CD4-positive, alpha-beta T cell treated with Interleukin-6 at 100 ng/mL for 8 hours (primary cell): ENCODE measurements at places on chromosomes 7 and 10.

GRCh38 chr7:123872908-123873307, 27.9 kb downstream of the HYAL4 start:
- no peak for DNase-seq

- no peak for DNase-seq
Observed at GRCh38 chr10:18140149-18140956, at the start of gene CACNB2. TSS of gene CACNB2 (plus strand) at chr10:18140424.

DNA sequence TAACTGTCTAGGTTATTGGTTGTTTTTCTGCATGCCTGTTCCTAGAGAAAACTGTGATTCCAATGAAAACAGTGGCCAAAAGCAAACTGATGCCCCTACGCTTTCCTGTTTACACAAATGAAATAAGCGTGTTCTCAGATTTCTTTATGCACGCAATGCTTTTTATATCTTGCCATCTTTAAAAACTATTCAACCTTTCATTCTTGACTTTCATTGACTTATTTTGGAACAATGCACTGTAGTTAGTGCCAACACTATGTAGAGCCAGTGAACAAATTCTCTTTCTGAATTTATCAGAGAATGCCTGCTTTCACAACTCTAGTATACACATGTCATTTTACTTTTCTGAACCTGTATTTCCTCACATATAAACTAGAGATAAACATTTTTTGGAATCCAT, 86.6 kb downstream of the CABCOCO1 start:
- no peak for DNase-seq

DNA sequence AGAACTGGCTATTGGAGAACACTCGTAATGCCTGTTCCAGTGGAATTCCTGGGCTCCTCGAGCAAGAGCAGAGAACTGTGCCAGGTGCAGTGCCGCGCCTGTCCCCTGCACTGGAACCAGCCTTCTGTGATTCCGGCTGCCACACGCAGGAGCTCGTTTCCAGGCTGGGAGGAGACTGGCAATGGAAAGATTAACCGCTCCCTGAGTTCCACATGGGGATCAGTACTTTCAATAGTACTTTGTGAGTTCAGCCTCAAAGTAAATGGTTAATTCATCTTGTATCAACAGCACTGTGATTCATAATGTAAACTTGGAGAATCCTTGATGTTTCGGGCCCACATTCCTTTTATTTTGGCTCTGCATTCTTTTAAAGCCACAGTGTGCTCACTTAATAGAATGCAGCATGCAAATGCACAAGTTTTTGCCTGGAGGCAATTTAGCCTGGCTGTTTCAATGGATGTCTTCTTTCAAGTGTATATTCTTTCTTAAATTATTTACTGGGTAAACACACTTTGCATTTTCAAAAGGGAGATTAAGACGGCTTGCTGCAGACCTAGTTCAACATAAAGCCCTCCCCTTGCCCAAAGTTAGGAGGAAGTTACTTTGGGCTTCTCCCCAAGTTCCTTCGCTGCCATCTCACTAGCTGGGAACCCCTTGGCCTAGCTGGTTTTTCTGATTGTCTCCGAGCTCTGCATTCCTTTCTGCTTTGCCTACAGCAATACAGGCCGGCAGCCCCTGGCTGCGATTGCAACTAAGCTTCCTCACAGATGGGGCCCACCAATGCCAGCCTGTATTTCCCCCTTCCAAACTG, 138.1 kb upstream of the TCF7L2 start:
- no peak for DNase-seq

DNA sequence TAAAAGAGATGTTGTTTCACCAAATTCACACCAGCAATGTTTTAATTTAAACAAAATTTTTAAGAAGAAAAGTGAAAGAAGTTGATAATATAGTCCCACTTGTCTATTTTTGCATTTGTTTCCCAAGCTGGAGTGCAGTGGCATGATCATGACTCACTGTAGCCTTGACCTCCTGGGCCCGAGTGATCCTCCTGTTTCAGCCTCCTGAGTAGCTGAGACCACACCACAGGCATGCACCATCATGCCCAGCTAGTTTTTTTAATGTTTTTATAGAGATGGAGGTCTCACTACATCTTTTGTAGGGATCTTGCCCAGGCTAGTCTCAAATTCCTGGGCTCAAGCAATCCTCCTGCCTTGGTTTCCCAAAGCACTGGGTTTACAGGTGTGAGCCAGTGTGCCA, 14.1 kb upstream of the NDUFA5 start:
- no peak for DNase-seq

- DNase-seq = peak; percentile 46
Observed at GRCh38 chr7:84092207-84092606, 102.4 kb downstream of the SEMA3A start.

DNA sequence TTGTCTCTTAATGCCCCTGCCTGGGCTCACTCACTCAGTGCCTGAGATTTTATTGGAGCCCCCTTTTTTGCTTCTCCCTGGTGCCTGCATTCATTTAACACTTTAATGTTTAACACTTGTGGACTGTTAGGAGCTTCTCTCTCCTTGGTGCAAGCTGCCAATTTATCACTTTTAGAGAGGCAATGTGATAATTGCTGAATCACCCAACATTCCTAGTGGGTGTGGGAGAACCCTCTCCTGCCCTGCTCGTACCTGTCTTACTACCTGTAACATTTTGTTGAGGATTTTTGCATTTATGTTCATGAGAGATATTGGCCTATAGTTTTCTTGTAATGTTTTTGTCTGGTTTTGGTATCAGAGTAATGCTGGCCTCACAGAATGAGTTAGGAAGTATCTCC, 13.2 kb downstream of the STAM start:
- DNase-seq = no peak

- peak; percentile 85 for DNase-seq
Observed at GRCh38 chr10:102673819-102674511, 29.7 kb downstream of the TRIM8 start.

- DNase-seq = no peak
Observed at GRCh38 chr10:93342366-93342765, 139.8 kb downstream of the MYOF start.

DNA sequence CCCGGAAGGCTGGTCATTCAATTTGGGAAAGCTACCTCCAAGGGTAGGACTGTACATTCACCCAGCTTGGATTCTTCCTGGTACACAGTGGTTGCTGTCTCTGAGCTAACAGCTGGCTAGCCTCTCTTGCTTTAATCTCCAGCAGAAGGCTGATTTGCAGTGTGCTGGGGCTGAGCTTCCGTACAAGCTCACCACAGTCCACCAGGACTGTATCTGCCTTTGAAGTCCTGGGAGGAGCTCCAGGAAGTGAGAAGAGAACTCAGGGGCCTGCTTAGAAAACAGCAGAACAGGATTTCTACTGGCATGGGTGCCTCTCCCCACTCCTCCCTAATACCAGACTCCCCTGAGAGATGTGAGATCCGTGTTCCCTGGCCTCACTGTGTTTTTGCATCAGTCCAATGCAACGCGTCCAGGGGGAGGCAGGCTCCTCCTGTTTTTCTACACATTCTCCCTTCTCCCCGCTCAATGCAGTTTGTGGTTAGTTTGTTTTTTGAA, 6.6 kb downstream of the AFAP1L2 start:
- no peak for DNase-seq

DNA sequence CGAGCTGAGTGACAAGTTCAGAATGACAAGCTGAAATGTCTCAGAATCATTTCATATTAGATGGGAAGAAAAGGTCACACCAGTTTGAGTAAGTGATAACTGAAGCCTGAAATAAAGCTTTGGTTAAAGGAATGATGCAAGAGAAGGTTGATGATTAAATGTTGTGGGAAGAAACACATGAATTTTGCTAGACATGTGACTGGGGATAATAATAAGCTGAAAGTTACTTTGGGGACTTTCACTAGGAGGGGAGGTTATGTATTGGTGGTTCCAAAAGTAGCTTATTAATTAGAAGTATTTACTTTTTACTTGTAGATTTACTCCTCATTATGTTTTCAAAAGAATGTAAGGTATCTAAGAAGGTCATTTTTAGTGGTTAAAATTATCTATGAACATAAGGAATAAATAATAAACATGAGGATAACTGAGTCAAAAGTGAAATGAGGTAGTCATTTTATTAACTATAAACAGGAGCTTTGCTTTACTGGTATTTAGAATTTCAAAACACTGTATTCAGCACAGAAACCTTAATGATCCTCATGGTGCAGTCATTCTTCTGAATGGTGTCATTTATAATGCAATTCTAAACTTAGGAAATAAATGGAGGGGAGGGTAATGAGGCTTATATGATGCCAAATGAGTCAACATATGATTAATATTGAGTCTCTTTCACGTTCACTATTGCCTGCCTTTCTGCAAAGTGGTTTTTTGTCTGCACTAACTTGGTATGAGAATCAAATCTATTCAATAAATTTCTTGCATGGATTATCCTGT, 63.7 kb downstream of the PRKG1 start:
- no peak for DNase-seq

DNA sequence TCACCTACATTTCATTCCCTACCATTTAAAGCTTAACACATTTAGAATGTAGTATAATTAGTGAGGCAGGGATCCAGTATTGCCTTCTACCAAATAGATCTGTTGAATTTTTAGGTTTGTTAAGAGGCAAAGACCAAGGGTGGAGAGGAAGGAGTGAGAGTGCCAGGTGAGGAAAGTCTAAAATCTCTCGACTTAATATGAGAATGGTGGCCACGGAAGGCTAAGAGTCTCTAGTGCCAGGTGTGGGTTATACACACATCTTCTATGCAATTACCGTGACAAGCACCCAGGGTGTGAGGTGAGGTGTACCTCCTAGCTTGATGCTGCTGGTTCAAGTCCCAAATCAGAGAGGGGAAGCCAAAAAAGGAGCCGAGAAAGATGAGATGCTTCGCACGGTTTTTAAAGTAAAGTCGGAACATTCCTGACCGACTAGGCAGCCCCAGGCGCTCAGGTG, 439 bp downstream of the IQUB start:
- peak; percentile 5 for DNase-seq

- DNase-seq = no peak
Observed at GRCh38 chr10:117534321-117535297, 7.9 kb upstream of the EMX2 start.

- DNase-seq = peak; percentile 36
Observed at GRCh38 chr10:23341004-23341403, 3.6 kb downstream of the C10orf67 start.

- DNase-seq = no peak
Observed at GRCh38 chr7:135403302-135403701, 106.6 kb downstream of the CNOT4 start.

GRCh38 chr7:45582868-45583277, 8.7 kb downstream of the ADCY1 start:
- no peak for DNase-seq

- no peak for DNase-seq
Observed at GRCh38 chr7:143042790-143043271, 9.3 kb upstream of the OR6V1 start.

GRCh38 chr7:14341200-14341775, 351.8 kb upstream of the ETV1 start:
- DNase-seq = no peak

DNA sequence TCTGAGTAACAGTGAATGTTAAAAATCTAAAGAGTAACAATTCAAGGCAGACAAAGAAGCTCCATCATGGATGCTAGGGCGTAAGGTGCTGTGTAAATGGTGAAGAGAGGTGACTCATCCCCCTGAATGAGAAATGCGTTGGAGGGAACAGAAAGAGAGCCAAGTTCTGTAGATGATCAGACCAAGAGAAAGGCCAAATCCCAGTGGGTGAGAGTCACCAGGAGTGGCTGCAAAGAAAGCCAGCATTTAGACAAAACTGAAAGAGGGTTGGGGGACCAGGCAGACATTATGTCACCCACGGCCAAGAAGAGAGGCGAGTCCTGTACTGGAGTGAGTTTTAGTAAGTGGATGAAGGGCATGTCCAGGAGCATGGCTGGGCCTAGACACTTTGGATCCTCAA, 153.1 kb downstream of the TRIL start:
- no peak for DNase-seq

DNA sequence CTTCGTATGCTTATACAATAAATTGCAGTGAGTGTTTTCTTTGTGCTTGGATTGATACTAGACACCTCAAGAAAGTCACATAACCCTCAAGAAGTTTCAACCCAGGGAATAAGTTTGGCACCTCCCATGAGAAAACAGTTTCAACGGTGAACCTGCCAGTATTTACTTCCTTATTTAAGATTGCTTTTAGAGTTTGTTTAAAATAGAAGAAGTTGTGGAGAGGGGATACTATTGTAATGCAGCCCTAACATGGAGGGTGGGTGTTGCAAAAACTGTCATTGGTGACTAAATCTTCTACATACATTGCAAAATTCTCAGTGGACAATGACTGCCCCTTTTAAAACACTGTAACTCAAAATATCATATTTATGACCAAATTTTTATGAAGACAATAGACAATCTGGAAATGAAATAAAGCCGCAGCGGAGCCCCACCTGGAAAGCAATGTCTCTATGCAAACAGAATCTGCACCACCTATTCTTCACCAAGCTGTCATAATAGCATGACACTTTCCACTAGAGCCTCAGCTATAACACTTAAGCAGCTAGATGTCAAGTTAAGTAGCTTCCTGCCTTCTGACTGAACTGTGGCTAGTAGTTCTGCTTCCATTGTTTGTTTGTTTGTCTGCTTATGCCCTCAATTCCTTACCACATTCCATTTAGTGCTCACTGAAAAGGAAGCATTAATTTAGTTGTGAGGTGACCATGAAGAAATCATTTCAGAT, 98.2 kb downstream of the MDFIC start:
- no peak for DNase-seq

DNA sequence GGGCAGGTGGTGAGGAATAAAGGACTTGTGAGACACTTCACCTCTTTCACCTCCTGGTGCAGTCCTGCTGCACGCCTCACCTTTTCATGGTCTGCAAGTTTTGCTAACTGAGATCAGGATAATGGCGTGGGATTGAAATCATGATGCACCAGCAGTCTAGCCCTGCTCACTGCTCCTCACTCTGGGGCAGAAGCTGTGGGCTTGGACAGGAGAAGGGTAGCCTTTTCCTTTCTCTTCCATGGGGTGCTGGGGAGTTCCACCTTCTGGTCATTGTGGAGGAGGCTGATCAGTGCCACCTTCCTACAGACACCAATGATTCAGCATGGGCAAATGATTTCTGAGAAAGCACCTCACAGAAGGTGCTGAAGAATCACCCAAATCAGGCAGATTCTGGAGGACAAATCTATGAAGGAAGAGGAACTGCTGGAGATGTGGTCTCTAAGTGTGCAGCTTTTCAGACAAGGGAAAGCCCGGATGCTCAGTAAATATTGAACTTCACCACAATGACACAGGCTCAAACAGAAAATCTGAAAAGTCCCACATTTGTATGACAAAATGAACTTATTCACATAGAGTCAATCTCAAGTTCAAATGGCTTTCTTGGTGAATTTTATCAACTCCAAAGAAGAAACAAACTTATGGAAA, 19.7 kb downstream of the MBL2 start:
- no peak for DNase-seq

DNA sequence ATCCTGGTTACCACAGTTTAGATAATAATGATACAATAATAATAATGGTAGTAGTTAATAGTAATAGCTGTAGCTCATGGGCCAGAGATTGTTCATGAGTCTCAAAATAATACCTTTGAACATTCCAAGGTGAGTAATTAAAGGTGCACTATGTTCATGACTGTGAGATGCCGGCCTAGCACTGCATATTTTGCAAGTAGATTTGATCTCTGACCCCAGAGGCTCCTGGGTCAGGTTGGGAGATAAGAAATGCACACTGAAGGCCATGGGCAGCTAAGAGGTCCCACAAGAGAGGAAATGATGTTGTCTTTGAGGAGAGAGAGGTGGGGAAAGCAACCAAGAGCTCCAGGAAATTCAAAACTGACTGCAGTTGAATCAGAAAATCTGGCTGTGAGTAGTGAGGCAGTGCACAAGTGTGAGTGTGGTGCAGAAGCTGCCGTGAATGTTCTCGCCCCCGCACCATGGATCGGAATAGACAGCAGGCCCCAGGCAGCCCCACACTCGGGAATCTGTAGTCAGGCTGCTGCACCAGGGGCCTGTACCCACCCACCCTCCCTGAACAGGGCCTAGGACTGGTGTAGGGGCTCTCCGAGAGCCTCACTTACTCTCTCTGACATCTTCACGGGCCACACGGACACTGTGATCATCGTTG, 11.9 kb downstream of the CPXM2 start:
- DNase-seq = no peak
